LoVo (cell line): ENCODE measurements at places on chromosomes 16 and 17.

DNA sequence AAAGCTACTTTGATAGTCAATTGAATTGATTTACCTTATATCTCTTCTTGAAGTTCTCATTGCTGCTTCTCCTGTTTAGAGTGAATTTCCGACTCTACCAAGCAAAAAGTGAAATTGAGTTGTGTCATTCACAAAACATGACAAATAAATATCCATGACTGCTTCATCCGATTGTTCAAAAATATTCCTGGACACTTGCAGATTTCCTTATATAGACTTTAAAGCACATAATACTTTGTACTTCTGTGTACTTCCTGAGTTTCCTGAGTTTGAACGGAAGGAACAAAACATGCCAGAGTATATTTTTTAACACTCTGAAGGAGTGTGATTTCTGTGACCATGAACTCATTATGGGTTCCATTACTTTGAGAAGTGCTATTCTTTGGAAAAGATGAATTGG lies 20.5 kb upstream of the VAT1L start:
- DNase-seq: no peak

GRCh38 chr16:67542464-67542863 lies 13.8 kb downstream of the RIPOR1 start:
- DNase-seq: no peak

- DNase-seq: no peak
Observed at GRCh38 chr17:4440690-4441686, 7.2 kb downstream of the SPNS3 start.

- no peak for DNase-seq
Observed at GRCh38 chr17:29726715-29727252, 104.1 kb upstream of the CORO6 start.

DNA sequence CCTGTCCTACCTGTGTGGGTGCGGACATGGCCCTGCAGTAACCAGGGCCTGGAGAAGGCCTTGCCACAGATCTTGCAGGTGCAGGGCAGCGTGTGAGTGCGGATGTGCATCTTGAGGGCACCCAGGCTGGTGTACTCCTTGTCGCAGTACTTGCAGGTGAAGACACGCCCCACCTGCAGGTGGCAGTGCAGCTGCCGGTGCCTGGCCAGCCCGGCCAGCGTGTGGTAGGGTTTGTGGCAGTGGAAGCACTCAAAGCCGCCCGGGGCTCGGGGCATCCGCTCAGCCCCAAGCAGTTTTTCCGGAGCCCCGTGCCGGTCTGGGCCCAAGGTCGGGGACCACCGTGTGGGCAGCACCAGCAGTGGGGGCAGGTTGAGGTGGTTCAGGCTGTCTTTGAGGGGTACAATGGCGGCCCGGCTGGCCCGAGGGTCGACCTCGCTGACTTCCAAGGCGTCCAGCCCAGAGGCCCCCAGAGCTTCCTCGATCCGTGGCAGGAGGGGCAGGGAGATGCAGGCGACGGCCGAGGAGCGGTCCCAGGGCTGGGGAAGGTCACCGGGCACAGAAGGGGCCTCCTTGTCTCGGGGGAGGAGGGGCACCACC lies 5.1 kb downstream of the SNAI3 start:
- no peak for DNase-seq

DNA sequence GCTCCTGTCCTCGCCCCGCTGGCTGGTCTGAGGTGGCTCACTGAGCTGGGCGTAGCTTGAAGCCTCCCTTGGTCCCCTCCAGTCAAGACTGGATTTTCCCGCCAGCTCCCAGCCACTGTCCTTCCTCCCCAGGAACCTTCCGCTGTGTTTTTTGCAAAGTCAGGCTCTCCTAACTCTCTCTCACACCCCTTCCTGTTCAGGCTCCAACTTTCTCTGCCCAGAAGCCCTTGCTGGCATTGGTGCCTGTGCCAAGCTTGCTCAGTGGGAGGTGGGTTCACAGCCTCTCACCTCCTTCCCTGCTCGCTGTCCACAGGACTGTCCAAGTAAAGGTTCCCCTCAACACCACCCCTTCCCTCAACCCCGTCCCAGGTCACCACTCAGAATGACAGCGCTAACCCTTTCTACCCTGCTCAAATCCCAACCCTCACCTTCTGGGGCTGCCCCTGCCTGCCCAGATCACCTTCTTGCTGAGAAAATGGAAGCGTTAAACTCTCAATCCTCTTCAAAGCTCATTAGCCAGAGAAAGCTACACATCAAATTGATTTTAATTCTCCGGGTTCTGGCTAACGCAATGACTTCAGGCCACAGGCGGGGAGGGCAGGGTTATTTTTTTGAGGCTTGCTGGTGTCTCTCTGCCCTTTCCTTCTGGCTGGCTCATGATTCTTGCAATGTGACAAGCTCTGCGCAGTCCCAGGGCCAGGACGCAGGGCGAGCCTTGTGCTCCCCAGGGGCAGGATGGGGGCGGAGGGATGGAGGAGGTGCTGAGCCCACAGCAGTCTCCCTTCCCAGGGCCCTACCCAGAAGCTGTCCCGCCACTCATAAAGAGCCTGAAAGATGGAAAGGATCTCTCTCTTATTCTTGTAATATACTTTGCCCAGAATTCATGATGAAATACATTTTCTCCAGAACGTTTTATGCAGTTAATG lies 357.2 kb upstream of the TNRC6C start:
- no peak for DNase-seq

DNA sequence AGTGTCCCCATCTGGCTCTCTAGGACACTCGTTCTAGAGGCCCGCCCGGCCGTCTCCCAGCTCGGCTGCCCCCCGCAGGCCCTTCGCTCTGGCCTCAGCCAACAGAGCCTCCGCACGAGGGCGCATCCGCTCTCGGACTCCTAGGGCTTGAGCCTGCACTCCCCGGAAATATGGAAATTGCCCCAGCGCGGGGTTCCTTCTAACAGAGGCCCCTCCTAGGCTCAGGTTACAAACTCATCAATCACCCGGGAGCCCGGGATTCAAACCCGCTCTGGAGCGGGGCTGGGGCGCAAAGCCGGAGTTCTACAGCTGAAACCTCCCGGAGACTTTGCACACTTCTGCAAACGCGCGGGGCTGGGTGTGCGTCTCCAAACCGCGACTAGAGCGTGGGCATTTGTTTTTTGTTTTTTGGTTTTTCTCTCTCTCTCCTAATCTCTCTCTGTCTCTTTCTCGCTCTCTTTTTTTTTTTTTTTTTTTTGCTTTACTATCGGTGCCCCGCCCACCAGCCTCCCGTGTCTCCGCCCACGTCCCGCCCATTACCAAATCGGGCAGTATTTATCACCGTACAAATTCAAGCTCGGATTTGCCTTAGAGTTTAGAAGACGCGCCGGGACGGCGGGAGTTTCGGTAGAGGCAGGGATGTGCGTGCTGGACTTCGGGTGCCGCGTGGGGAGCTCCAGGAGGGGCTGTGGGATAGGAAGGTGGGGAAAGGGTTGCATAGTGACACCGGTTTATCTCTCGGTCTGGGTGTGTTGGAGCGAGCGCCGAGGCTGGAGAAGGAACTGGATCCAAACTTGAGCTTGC lies 2.4 kb upstream of the FOXL1 start:
- peak; percentile 73 for DNase-seq

DNA sequence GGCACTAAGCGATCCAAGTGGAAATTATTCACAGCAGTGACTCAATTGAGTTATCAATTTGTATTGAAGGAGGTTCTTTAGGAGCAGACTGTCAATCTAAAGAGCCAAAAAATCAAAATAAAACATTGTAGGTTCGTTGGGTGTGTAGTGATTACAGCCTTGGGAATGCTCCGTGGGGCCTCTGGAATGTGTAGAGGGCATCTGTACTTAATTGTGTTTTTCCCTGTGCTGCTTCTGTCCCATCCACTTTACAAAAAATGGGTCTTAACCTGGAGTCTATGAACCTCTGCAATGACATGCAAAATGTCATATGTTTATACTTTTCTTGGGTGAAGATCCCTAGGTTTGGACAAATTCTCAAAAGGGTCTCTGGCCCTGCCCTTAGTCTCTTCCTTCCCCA lies 215.1 kb downstream of the CCDC182 start:
- DNase-seq: no peak

- DNase-seq: no peak
Observed at GRCh38 chr16:31301708-31302400, 42.1 kb downstream of the ITGAM start.

DNA sequence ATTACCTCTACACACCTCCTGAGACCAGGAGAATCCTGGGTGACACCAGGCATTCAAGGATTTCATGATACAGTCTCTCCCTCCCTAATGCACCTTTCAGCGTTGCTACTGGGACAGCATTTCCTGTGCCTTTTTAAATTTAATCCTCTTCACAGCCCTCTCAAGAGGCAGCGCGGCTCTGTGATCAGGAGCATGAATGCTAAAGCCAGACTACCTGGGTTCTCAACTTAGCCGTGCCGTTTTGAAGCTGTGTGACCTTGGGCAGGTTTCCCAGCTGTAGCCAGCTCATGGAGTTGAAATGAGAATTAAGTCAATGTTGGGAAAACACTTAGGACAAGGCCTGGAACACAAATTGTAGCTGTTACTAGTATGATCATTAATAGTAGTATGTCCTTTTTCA lies 191.8 kb downstream of the XYLT1 start:
- no peak for DNase-seq

DNA sequence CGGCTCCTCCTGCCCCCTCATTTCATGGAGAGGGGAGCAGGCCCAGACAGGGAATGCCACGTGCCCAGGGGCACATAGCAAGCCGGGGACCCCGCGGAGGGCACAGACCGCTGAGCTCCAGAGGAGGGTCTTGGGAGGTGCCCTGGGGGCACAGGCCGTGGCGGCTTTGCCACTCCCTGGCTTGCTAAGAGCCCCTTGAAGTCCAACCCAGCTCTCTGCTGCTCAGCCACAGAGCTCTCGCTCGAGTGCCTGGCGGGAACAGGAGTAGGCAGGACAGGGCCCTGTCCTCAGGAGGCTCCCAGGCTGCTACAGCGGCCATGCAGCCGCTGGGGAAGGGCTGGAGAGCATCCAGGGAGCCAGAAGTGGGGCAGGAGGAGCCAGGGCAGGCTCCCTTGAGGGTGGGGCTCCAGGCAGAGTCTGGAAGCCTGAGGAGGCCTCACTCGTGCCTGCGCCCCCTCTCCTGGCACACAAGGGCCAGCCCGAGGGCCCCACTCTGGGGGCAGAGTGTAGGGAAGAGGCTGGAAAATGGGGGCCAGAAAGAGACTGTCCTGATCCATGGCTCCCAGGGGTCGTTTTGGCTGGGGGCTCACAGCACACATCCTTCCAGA lies 4.4 kb upstream of the RAB26 start:
- DNase-seq: no peak

DNA sequence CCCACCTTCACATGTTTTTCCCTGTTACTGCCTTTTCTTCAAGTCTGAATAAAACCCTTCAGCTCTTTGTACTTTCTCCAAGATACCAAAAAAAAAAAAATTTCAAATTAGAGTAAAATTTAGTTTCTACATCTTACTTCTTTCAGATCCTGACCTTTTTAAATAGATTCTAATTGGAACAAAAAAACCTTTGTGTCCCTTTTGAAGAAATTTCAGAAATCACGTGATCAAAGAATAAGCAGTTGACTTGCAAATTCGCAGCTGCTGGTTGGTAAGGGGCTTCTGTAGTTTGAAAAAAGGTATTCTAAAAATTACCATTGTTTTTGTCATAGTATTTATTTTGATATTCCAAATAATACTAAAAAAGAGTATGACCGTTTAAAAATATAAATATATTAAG lies 71.7 kb downstream of the CDC27 start:
- no peak for DNase-seq

DNA sequence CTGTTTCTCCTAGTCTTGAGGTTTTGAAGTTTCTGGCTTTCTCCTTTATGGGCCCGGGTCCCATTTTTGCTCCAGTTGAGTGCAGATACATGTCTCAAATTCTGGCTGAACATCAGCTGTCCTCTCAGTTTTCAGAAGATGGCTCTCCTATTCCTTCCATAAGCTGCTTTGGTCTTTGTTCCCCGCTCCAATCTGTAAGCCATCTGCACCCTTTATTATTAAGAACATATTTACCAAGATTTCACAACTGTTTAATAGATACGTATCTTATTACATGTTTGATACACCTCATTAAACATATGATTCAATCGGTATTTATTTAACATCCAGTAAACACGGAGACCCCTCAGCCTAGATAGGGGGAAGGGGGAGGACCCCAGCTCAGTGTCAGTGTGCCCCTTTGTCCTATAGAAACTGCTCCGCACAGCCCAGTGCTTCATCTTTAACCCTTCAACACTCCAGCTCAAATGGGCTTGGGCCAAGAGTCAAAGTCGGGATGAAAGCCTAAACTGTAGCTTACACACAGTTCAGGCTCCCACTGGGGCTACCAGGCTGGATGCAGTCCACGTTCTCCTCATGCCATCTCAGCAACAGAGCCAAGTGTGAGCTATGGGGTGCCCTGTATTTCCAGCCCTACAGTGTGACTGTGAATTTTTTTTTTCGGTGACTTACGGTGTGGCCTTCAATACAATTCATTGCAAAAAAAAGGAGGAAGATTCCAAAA lies 166.0 kb upstream of the ZFHX3 start:
- no peak for DNase-seq

- no peak for DNase-seq
Observed at GRCh38 chr17:58970609-58971450, 135.8 kb downstream of the TRIM37 start.

DNA sequence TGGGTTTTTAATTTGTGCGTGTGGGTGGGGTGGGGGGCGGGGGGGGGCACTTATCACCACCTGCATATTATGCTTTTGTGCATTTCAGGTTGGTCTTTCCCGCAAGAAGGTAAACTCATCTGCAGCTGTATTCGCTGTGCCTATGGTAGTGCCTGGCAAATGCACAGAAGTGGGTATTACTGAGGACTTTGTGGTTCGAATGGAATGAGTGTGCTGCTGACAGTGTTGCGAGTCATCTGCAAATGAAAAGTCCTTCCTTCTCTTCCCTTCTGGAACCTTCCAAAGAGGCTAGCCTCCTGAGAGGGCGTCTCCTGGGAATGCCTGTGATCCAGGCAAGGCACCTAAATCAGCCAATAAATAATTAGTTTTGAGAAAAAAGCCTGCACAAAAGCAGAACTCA lies 532.9 kb downstream of the MAF start:
- DNase-seq: peak; percentile 12
